ENCODE measurements at places on chromosomes 5 and 9.

DNA sequence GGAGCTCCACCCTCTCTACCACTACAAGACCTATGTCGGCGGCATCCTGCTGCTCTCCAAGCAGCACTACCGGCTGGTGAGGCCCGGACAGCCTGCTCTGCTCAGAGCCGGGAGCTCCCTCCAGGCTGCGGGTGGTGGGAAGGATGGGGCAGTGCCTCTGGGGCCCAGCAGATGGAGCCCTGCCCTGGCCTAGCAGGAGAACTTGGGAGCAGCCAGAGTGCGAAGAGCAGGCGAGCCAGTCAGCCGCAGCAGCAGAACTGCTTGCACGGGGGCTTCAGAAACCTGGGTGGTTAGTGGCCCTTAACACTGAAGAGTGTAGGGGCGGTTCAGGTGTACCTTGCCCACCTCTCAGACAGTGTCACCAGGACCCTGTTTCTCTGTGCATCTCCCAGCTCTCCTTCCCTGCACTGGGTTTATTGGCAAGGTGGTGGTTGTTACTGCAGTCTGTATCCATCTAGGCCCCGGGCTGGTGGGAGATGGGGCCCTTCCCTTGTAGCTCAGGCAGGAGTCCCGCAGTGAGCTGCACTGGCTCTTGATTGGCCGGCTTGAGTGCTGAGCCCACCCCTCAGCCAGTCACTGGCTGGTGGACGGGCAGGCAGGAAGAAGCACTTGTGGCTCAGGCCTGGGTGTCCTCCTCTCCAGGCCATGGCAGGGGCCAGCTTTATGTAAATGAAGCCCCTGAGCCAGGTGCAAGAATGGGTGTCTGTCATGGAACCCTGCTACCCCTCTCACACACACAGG lies 7.7 kb downstream of the B4GALT7 start:
- peak; percentile 45 for DNase-seq

GRCh38 chr5:126970517-126971017 lies 59.8 kb downstream of the MARCHF3 start:
- DNase-seq, result no peak

DNA sequence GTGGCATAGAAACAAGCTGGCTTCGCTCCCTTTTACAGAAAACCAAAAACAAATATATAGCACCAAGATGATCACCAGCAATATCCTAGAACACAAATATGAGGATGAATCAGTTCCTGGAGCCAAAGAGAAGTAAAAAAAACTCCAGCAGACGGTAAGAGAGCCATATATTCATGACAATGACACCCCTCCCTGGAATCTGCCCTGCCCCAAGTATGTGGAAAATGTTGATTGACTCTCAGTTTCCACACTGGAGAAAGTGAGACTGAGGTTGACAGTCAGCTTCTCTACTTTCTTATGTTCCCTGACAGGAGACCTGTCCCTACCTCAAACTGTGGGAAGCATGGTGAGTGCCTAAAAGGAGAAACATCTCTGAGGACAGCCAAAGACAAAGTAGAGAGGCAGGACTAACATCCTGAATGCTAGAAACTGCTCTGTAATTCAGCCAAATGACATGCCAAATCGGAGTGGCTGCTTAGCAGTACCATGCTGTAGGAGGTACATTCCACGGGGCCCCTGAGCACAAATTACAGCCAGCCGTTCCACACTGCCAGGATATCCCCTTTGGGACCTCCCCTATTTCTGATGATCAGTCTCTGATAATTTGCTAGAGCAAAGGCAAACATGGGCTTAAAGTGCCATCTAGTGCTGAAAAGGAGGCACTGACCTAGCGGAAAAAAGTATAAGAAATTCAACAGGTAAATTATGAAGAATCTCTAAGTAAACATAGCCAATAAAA lies 424.0 kb upstream of the RGMB start:
- DNase-seq, result no peak

DNA sequence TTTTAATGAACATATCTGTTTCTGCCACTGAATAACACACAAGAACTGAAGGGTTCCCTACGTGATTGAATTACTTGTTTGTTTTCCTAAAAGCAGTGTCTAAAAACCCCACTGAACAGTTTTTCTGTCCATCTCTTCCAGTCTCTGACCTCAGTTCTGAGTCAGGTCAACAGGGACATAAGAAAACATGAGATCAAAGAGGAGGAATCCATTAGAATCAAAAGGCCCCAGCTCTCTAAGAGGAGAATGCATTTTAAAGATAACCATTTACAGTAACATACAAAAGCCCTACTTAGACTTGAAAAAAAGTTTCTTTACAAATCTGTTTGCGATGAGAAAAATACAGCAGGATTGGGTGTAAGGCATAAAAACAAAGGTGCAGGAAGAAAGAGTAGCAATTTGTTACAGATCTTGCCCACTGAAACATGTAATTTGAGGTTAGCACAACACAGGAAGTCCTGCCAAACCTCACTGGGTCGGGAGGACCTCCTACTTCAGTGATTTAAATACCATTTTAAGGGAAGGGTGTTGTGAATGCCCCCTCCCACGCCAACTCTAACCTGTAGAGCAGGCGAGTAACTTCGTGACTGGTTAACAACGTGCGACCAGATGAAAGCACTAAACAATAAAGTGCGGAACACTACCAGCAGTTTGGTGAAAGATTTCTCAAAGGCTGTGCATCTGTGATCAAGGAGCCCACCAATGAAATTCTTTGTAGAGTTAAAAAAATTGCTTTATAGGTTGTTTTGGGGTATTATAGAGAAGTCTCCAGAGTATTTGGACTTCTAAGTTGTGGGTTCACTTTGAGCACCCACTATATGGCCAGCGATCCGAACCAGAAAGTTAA lies 1.3 kb downstream of the QSOX2 start:
- peak; percentile 60 for DNase-seq

DNA sequence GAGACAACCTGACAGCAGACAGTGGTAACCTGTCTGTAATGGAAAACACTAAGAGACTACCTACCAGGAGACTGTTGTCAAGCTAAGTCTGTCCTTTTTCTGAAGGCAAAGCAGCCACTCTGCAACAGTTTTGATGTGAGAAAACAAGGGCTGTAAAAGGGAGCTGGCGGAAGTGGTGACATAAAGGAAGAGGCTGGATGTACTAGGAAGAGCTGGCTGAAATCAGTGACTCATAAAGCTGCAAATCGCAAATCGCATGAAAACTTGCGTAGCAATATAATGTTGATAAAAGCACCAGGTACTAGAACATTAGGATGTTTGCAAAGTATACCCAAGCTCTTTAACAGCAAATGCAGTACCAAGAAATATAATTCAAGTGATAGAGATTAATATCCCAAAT lies 1.4 kb downstream of the NSUN2 start:
- DNase-seq, result no peak

GRCh38 chr5:82364497-82364896 lies 86.3 kb upstream of the RPS23 start:
- DNase-seq, result no peak

DNA sequence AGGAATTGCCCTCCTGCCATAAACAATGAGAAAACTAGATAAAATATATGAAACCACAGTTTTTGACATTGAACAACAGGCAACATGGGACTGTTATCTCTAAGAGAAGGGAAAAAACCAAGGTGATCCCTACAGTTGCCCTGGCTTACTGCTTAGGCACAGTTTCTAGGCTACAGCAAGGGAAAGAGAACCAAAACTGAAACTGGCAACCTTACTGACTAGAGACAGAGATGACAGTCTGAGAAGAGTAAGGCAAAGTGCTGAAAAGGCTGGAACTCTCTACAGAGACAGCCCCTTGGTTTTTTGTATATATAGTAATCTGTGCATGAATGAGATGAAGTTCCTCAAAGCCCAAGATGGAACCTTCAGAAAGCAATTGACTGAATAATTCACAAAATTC lies 36.2 kb upstream of the REEP2 start:
- no peak for DNase-seq

DNA sequence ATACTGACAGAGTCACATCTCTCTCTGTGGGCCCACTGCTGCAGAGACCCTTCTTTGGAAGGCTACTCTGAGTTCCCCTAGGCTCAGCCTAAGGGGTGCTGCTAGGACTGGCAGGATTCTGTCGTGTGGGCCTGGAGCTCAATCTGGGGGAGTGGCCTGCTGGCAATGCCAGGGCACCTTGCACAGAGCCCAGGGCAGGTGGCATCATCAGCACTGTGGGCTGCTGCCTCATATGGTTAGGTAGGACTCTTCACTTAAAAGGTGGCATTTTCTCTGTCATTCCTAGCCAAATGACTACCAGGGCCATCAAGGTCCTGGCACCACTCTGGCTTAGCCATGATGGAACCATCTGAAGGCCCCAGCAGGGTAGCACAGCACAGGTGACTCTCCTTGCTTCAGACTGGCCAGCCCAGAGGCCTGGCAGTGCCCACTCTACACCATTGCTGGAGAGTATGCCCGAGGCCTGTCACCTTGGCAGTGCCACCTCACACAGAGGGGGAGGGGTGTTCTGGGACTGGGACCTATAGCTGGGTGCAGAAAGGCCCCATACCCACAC lies 21.9 kb downstream of the PITX1 start:
- DNase-seq, result no peak

GRCh38 chr5:117183326-117183725 lies 608.7 kb upstream of the SEMA6A start:
- no peak for DNase-seq
